ENCODE measurements at places on chromosomes 2 and 18. TPM values are rescaled to one million over a fixed set of nuclear protein-coding genes. Genes with fewer than 3 reads are reported as not detected.

- DNase-seq: no peak
Observed at GRCh38 chr18:48863432-48864065, 87.2 kb downstream of the SMAD7 start.

DNA sequence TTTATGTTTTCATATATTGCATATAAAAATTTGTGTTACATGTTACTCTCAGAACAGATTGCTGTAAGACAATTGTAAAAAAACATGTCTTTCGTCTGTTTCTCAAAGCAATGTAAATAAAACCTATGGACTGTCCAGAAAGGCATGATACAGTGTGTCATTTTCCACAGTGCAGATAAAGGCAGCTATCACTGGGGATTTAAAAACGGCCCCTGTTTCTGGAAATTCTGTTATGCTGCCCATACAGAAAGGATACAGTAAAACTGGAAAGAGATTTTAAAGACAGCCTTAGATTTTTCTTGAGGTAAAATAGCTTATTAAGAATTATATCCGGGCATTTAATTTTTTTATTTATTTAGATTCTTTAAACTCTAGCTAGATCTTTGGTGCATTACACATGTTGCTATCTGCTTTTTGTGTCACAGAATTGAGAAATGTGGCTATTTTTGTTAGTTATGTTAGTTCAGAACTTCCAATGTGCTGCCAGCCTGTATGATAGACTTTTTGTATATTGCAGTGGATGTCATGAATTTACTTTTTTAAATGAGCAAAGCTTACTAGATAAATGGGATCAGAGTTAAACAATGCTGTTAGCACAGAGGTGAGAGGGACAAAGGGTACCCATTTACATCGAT, 859 bp upstream of the INO80D start:
- no peak for DNase-seq

Gene DPP10
- polyA plus RNA-seq: 5.2 TPM

DNA sequence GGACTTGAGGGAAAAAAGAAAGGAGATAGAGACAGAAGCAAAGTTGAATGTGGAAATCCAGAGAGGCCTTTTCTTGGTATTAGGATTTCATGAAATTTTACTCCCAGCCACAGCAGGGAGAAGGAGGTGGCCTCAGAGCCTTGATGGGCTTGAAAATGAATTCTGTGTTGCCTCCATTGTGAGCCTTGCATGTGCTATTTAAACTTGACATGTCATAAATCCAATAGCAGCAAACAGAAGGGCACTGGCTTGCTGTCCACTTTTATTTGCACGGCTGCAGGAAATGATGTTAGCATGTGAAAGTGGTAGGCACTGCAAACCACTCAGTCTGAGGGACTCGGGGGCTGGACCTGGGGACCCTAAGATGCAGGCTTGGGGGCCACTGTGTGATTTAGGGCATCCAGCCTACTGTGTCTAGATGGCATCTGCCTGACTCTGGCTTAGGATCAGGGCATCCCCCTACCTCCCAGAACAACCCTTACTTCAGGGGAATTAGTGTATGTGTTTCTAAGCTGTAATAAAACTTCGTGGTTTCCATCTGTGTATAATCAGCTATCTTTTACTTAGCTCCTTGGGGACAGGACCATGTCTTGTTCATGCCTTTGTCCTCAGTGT, 139.1 kb upstream of the SKOR2 start:
- no peak for DNase-seq

DNA sequence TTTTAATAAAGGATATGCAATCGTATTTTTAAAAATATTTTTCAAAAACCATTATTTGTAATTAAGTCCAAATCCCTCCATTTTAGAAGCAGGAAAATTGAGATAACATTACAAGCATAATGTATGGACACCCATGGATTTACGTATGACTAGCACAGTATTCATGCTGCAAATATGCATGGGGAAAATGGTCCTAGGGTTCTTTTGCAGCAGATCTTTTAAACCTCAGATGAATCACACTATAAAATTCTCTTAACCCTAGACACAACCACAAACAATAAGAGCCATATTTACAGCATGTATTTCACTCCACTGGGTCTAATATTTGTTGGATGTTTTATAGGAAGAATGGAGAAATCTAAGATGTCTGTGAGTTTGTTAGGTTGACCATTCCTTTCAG, 453.4 kb downstream of the TGIF1 start:
- DNase-seq: no peak

Gene FRZB
- polyA plus RNA-seq: 2.5 TPM

GRCh38 chr2:3184167-3184566, 193.5 kb downstream of the EIPR1 start:
- no peak for DNase-seq

DNA sequence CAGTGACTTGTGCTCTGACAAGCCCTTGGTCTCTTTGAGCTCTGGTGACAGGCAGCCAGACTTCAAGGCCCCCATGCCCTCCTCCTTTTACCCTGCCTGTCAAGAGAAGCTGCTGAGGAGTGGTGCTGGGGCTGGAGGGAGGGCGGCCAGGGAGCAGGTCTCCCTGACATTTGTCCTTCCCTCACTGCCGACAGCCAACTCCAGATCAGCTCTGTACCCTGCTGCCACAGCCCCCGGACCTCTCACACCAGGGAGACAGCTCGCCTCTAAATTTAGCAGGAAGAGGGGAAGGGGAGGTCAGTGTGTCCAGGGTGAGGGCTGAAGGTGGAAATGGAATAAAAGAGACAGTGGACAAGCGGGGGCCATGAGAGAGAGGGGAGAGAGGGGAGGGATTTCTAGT, 155.8 kb downstream of the TDRD15 start:
- DNase-seq: no peak

Gene ADD2
- polyA plus RNA-seq: 0.20 TPM

- DNase-seq: no peak
Observed at GRCh38 chr2:159177357-159177756, 109.1 kb downstream of the WDSUB1 start.

GRCh38 chr2:162677476-162677875, 161.1 kb downstream of the KCNH7 start:
- DNase-seq: no peak

Gene MRO
- 2.3 TPM for polyA plus RNA-seq

GRCh38 chr2:127115471-127116199, 8.7 kb upstream of the BIN1 start:
- DNase-seq: no peak

DNA sequence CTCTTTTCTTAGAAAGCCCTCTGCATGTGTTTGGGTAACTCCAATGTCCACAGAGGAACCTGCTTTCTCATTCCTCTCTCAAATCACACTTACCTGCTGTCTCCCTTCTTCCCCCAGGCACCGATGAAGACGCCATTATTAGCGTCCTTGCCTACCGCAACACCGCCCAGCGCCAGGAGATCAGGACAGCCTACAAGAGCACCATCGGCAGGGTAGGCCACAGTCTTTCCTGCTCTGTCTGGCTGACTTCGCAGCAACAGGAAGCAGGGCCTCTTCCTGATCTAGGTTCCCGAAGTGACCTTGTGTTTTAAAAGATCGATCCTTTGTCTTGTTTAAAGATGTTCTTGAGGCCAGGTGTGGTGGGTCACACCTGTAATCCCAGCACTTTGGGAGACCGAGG, 25.0 kb upstream of the GMCL1 start:
- DNase-seq: no peak

- DNase-seq: no peak
Observed at GRCh38 chr2:202054679-202055078, 18.4 kb upstream of the KIAA2012 start.

GRCh38 chr2:64448041-64448426, 5.9 kb upstream of the LGALSL start:
- DNase-seq: no peak

Gene IL1RL1
- 11.5 TPM for polyA plus RNA-seq

Gene RAB27B
- polyA plus RNA-seq: 3.2 TPM

Gene NPHP1
- 10.3 TPM for polyA plus RNA-seq

Gene PPIL3
- 32.3 TPM for polyA plus RNA-seq

DNA sequence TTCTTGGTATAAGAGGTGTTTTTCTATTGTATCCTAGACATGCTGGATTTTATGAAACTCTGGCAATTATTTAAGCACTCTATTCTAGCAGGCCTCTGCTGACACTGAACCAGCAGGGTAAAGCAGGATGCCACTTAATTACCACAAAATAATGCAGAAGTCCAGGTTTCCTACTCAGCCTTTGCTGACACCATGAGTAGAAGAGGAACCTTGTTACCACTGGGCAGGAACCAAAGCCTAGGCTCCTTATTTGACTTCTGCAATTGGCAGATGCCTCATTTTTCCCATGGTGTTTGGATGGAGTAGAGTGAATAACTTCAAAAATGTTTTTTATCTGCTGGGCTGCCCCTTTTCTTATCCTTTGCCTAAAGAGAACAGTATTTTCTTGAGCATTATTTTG, 60.8 kb downstream of the THNSL2 start:
- DNase-seq: peak; percentile 3

Gene FBXO15
- polyA plus RNA-seq: 2.5 TPM
